BJ (cell line): ENCODE measurements at places on chromosomes 2 and 18. TPM values are rescaled to one million over a fixed set of nuclear protein-coding genes. Genes with fewer than 3 reads are reported as not detected.
A peak's percentile ranks its signal among the peaks of the same experiment; 100 is the strongest.

- no peak for DNase-seq
These were observed 201.9 kb upstream of the COPS8 start for GRCh38 chr2:236883819-236884218.

PLA2R1 gene
- 9.5 and 15.3 TPM in 2 replicates for polyA plus RNA-seq

- peak; percentile 9 for DNase-seq
These were observed 150.9 kb downstream of the PDE11A start for GRCh38 chr2:177921726-177922125.

TNS1 gene
- polyA plus RNA-seq = 20.9 and 35.6 TPM in 2 replicates

DNA sequence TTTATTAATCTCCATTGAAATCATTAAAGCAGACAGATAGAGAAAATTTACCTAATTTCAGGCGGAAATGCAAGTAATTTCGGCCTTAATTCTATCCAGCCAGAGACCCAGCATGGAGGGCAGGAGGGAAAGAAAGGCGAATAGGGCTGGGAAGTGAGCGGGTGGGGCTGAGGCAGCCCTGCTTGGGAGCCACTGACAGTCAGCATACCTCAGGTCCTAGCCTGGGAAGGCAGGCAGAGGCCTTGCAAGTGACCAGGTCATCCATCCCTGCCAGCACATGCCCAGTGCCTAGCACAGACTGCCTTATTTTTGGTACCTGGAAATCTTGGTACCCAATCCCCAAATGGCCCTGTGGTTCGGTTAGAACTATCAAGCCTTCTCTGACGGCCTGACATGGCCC, 1.5 kb downstream of the GDF7 start:
- DNase-seq = no peak

DNA sequence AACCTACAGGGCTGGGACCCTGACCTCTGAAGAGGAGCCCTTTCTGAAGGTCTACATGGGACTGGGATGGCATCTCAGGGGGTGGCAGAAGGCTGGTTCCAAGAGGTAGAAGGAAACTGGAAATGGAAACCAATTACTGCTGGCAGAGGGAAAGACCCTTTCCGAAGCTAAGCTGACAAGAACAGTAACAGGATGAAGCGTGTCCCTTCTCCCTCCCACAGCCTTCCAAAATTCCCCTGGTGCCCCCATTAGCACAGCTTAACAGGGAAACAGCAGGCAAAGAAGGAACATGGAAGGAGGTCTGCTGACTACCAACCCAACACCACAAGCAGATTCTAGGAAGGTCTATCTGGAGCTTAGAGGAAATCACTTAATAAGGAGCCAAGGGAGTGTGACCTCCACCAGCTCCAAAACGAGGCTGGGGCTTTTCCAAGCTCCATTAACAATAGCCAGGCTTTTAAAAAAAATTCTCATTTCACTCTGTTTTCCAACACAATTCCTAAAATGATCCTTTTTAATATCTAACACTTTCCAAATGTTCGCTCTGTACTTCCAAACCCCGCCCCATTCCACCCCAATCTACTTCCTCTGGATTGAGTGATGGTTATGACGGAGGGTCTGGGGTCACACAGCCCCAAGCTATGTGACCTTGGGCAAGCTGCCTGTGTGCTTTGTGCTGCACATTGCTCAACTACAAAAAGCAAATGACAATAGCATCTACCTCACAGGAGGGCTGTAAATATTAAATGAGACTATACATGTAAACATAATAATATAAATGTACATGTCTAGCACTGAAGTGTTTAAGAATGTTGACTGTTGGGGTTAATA, 55.2 kb downstream of the STK39 start:
- DNase-seq = no peak

DNA sequence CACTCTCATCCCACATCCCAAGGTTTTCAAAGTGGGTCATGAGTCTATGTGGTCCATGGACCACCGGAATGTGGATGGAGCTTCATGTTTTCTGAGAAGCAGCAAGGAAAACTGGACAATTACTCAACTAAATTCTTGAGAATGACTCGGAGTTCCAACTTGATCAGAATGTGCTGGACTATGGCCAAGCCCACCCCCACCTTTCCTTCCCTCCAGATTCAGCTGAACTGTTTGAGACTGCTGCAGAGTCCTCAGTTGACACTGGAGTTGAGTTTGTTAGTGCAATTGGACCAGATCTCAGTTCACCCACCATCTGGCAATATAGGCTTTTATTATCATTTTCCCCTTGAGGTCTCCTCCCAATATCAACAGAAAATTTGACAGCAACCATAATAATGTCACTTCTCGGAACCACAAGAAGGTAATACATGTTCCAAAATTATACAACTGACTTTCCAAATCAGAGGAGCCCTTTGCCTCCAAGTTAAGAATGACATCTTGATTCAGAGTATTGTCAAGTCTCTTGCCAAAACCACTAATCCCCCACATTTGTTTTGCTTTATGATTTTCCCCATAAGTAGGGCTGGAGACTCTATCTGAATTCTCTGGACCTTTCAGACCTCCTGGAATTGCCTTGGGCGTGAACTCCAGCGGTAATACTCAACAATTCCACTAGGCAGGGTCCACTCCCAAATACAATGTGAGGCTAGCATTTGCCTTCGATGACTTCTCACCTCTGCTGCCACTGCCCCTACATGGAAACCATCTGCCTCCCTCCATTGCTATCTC, 8.8 kb downstream of the COL4A4 start:
- DNase-seq = peak; percentile 20

POMC gene
- polyA plus RNA-seq = 0.27 and 0.43 TPM in 2 replicates

DNA sequence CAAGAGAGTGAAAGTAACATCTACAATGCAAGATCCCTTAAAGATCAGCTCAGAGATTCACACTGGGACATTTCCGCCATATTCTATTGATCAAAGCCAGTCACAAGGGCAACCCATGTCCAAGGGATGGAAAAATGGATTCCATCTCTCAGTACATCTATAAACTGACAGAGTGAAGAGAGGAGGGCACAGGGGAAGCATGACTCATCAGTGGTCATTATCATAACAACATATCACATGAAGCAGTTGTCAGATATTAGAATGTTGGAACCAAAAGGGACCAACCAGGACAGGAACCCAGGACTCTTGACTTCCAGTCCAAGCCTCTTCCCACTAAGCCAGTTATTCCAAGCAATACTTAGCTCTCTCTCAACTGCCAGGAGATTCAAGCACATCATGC, 54.9 kb upstream of the IGFBP2 start:
- DNase-seq = no peak

DNA sequence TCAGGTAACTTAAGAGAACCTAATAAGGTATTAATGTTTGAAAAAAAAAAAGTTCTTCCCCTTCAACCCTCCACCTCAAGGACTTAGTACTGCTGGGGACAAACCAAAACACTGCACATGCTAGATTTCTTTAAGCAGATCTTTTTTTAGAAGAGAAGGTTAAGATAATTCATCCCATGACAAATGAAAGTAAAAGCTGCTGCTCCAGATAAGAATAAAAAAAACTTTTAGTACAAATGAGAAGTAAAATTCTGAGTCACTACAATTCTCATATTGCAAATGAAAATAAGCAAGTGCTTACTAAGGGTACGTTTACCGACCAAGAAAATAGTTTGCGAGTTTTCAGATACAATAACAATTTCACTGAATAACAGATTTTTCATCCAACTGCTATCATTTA, 8.9 kb downstream of the STAM2 start:
- DNase-seq = no peak

DES gene
- 5.4 and 7.0 TPM in 2 replicates for polyA plus RNA-seq

GRCh38 chr2:10919771-10920621, 8.3 kb downstream of the KCNF1 start:
- no peak for DNase-seq

FAM161A gene
- 0.20 and 0.33 TPM in 2 replicates for polyA plus RNA-seq

DNA sequence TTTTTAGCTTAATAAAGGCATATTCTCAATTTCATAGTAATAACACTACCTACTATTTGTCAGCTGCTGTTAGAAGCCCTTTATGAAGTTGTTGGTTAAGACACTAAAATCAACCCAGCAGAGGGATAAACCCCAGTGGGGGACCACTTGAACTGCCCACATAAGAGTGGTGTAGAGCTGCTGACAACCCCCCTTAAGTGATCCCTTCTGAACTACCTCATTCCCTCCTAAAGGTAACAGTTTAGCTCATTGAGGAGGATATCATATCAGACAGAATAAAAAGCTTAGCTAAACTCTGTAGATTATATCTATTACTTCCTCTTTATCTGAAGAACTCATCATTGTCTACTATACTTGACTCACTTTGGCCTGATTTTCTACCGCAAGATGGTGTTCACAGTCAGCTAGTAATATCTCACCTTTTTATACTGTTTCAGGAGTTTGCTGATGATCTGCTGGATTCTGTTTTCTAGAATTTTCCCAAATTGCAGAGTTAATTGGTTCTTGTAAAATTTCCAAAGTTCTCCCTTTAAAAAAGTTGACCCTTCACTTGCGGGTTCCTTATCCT, 16.2 kb downstream of the GALM start:
- DNase-seq = no peak

DNA sequence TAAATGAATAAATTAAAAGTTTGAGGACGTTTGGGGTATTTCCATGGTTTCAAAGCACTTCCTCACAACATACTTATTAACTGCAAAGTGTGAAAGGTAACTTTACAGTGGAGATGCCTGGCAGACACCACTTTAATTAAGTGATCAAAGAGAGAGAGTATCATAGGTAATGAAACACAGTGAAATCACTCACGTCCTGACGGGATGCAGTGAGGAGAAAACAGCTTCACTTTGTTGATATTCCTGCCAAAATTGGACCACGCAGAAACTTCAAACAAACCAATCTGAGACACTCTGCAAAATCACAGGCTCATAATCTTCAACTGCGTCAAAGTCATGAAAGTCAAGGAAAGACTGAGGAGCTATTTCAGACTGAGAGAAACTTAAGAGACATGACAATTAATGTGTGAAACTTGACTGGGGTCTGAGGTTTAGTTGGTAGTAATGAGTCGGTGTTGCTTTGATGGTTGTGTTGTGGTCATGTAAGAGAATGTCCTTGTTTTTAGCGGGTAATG, 66.0 kb upstream of the ITGB6 start:
- no peak for DNase-seq

GRCh38 chr2:24766609-24767008, 26.6 kb downstream of the PTRHD1 start:
- no peak for DNase-seq

CFAP65 gene
- polyA plus RNA-seq = not detected in 2 replicates

DNA sequence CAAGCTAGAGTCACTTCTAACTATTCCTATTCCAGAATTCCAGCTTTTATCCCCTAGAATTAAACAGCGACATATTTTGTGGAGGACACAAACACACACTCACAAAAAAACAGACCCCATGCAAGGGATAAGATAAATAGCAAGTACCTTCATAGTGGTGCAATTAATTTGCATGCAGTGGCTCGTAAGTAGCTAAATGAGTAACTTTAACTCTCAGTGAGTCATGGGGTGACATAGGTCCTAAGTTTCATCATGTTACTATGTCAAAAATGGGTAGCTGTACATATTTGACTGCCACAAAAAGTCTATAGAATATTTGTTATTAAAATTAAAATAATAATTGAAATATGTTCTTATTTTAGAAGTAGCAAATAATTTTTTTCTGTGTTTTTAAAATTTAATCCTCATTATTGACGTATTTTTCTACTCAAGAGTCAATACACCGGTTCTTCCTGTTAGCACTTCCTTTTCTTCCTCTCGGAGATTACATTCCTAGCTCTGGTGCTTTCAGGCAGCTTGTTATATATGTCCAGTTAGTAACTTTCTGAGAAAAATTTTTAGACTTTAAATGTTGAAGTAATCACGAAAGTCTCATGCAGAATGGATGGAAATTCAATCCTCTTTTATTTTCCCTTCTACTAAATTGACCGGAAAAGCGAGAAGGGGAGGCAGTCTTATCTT, 247.0 kb downstream of the KCNH7 start:
- DNase-seq = no peak

DNA sequence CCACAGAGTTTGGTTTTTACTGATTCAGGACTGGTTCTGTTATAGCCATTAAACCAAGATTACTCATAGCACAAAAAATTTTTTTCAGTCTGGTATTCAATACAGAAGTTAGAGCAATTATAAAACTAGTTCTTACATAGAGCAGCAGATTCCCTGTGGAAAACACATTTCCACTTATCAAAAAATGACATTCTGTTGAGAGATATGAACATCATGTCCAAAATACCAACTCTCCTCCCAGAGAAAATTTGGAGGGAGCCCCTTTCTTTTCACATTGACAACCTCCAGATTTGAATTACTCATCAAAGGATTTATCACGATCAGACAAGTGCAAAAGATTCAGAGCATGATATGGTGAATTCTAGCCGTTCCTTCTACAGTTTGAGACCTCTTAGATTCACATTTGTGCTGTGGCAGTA, 126.8 kb upstream of the SERPINE2 start:
- no peak for DNase-seq

GRCh38 chr18:72727776-72728175, 140.0 kb downstream of the NETO1 start:
- DNase-seq = no peak

TAF4B gene
- polyA plus RNA-seq = 1.1 TPM in 2 replicates

DNA sequence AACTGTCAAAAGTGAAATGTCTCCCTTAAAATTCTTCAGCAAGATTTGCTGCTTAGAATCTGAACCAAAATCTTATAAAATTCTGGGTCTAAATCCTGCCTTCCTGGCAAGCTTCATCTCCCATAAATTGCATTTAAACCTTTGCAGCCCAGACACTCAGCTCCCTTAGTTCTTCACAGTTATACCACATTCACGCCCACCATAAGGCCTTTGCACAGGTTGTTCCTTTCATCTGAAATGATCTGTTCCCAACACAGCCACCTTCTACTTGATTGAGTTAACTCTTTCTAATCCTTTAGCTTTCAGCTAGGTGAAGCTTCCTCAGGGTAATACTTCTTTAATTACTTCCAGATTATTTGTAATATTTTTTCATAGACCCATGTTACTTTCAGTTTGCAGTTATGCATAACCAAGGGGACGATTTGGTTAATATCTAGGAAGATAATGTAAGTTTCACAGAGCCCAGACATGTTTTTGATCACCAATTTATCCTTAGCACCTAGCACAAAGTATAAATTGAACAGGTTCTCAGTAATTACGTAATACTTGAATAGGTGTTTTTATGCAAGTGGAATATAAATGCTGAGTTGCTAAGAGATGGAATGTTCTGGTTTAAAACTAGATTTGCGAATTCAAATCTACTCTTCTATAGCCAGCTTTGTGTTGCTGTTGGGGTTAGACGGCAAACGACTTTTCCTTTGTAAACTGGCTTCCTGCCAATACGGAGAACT, 779.7 kb upstream of the PKDCC start:
- no peak for DNase-seq
